Endothelial cell of umbilical vein (primary cell): ENCODE measurements at places on chromosomes 5 and 9. TPM values are rescaled to one million over a fixed set of nuclear protein-coding genes. Genes with fewer than 3 reads are reported as not detected.

DNA sequence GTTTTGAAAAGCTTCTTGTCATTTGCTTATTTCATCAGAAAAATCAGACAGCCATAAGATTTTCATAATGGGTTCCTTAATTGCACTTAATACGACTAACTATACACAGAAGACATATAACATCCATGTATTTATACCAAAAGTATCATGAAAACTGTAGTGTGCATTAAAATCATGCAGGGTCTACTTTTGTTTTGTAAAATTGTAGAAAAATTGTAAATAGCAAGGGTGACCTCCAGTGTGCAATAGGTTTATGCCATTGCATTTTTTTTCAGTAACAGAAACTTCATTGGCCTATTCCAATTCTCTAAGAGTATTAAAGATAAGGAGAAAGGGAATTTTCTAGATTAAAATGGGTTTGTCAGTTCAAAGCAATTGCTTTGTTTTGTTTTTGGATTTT is 307.6 kb downstream of the KIAA0825 start:
- DNase-seq: no peak

GRCh38 chr9:136377341-136378169 is 4.1 kb upstream of the CARD9 start:
- DNase-seq: no peak

DNA sequence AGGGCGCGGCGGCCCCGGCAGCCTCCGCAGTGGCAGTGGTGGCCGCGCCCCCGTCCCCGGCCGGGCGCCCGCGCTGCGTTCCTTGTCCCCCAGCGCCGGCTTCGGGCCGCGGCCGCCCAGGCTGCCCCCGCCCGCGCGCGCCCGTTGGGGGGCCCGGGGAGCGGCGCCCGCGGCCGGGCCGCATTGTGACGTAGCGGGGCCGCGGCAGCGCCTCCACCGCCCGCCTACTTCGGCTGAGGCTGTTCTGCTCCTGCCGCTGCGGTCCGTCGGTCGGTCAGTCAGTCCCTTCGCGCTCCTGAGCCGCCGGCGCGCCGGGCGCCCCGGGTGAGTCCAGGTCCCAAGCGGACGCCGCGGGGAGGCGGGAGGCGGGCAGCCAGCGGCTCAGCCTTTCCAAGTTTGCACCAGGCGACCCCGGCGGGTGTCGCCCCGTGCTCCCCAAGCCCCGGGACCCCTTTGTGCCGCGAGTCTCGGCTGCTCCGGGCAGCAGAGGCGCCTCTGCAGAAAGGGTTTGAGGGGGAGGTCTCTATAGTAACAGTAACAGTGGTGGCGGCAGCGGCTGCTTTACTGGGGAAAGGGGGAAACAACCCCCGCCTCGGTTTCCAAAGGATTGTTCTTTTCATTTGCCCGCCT is at the start of gene SNCAIP:
TSS of gene SNCAIP (plus strand) at position 277 of the 630 bp plus-strand sequence. CDS start 78,898 bp downstream, outside the sequence.
- DNase-seq: peak; percentile 58

DNA sequence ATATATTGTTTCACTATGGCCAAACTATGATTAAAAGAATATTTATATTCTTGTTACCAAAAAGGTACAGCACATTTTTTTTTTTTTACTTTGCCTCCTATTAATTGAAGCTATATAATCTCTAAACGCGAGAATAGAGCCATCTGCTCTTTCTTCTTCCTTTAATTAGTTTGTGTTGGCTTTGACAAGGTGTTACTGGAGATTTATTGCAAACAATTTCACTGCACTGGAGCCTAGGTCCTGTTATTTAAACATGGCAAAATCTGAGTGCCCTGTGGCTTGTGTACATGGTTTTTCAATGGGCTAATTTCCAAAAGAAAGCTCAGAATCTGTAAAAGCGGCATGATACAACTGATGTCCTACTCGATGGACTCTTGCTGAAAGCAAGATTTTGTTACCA is 40.8 kb upstream of the GABRG2 start:
- DNase-seq: no peak

GRCh38 chr9:95815133-95815532 is 60.4 kb upstream of the ERCC6L2 start:
- DNase-seq: no peak

DNA sequence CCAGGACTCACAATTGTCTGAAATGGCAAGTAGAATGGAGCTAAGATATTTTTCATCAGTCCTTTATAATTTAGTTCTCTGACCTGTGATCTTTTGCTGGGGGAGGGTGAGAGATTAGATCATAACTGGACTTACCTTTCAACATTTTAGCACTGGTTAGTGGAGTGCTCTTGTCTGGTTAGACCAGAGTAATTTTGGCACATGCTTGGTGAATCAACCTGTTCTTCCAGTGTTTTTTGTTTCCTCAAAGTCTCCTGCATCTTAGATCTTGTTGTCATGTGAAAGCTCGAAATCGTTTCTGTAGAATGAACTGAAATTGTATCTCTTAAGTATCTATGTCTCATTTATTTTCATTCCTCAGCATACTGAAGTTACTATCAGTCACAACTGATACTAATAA is 122.4 kb downstream of the TLE4 start:
- DNase-seq: no peak

GRCh38 chr9:99398241-99398640 is 176.2 kb downstream of the SEC61B start:
- DNase-seq: no peak

- no peak for DNase-seq
Measured at GRCh38 chr5:175343308-175343707, 100.7 kb downstream of the DRD1 start.

DNA sequence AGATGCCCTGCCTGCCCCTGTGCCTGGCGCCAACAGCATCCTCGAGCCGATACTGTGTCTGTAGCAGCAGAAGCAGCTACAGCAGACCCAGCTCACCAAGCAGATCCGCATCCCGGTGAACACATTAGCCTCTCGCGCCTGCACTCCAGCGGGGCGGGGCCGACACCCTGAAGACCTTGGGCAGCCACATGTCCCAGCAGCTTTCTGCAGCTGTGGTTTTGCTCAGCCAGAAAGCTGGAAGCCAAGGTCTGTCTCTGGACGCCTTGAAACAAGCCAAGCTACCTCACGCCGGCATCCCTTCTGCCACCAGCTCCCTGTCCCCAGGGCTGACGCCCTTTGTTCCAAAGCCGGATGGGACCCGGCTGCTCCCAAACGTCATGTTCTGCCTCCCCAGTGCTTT is 59.6 kb downstream of the ACTBL2 start:
- DNase-seq: no peak

- DNase-seq: no peak
Measured at GRCh38 chr5:144374637-144375036, 204.0 kb downstream of the KCTD16 start.

DNA sequence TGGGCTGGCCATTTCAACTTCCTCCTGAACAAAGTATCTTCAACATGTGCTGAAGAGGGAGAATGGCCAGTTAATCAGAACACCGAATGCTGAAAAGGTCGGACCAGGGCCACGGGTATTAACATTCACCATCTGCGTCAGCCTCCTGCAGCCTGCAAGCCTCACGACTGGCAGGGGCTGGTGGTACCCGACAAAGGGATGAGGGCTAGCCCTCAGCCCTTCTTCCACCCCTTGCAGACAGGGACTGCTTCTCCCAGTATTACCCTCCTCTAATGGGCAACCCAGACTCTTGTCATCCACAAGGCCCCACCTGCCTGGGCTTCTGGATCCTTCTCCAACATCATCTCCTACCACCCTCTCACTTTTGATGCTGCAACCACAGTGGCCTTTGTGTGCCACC is 246.6 kb downstream of the FSTL4 start:
- no peak for DNase-seq

DNA sequence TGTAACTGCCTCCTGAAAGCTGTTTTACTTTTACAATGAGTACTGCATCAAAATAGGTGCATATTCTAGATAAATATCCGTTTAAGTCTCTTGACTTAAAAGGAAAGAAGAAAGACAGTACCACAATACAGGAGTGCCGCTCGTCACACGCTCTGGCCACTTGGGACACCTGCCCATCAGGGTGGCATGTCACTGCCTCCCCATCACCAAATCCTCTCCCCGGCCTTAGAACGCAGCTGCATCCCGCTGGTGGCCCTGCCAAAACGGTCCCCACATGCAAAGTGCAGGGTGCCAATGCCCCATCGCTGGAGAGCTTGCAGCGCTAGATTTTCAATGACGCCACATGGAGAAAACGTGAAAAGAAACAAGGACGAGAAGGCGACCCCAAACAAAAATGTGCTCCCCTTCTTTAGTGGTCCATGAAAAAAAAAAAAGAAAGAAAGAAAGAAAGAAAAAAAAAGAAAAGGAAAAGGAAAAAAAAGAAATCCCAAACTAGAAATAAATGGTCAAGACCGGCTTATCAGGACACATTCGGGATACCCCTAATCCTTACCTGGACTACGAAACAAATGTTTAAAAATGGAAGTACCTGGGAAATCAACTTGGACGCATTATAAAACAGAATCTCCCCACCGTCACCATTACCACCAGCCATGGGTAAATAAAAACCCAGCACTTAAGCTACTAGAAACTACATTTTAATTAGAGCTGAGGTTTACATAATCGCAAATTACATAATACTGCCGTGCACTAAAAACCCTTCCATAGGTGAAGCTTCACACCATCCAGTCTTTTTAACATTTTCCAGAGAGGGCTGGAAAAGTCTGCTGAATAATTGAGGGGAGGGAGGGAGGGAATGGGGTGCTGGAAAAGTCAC is 1.0 kb downstream of the ANKH start:
- peak; percentile 19 for DNase-seq

DNA sequence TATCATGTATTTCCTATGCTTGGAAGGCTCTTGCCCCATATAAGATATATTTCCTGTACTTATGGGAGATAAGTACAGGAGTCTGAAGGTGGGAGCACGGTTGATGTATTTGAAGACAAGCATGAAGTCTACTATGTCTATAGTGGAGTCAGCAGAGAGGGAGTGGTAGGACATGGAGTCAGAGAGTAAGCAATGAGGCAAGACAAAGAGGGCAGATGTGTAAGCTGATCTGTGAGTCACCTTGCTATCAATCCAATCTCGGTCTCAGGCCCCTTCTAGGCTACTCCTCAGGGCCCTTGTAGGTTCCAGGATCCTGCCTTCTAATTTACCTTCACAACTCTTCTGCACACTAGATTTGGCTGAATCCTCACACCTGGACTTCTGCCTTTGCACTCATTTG is 105.5 kb downstream of the MACIR start:
- DNase-seq: no peak

DNA sequence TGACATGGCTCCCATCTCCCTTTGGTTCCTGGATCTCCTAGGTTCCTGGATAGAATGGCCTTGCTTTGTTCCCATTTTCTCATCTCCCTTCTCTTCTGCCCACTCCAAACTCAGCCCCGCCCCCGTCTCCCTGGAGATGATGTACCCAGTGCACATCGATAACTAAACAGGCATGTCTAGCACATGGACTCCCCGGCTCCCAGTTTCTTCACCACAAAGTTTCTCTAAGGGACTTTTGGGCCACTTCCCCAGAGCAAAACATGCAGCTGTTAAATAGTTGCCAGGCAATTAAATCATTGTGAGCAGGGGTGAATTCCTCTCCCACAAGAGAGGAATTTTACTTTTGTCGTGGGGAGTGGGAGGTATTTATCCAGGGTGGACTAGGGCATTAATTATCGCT is 259.0 kb downstream of the GADD45G start:
- DNase-seq: no peak

- DNase-seq: no peak
Measured at GRCh38 chr5:78046006-78046405, 248.5 kb downstream of the AP3B1 start.

DNA sequence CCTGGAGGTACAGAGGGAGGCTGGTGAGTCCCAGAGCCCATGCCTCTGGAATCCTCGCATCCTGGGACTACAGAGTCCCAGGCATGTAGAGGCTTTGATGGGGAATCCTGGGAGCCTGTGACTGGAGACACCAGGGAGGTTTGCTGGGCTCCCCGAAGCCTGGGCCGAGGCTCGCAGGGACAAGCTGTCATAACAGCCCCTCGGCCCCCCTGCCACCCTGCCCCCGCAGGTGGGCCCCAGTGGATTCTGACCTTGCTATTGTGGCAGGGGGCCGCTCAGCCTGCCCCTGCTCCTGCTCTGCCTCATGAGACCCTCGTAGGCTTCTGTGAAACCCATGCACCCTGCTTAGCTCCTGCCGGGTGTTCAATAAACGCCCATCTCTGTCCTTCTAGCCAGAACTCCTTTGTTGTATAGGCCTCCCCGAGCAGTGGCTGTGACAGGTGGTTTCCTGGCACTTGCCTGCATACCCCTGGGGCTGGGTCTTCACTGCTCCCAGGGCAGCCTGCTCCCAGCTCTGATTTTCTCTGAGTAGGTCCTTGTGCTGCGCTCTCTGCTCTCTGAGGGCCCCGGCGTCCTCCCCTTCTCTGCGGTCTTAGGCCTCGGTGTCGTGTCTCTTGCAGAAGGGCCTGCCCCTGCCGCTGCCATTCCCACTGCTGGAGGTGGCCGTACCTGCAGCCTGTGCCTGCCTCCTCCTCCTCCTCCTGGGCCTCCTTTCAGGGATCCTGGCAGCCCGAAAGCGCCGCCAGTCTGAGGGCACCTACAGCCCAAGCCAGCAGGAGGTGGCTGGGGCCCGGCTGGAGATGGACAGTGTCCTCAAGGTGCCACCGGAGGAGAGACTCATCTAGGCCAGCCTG is 20.4 kb downstream of the CRB2 start:
- no peak for DNase-seq

DNA sequence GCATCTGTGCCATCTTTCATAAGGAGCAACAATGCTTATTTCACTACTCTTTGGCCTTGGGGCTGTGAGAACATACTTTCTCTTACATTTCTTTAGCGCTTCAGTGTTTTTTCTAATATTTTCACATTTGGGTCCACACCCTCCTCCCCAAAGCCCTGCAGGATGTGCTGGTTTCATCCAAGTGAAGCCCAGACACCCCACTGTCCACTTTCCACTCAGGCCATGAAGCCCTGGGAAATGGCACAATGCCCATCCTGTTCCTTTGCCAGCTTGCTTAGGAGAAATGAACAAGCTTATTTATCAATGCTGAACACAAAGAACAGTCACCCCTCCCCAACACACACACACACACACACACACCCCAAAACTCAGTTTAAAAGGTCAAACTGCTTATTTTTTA is 17.3 kb upstream of the TMOD1 start:
- peak; percentile 57 for DNase-seq

DNA sequence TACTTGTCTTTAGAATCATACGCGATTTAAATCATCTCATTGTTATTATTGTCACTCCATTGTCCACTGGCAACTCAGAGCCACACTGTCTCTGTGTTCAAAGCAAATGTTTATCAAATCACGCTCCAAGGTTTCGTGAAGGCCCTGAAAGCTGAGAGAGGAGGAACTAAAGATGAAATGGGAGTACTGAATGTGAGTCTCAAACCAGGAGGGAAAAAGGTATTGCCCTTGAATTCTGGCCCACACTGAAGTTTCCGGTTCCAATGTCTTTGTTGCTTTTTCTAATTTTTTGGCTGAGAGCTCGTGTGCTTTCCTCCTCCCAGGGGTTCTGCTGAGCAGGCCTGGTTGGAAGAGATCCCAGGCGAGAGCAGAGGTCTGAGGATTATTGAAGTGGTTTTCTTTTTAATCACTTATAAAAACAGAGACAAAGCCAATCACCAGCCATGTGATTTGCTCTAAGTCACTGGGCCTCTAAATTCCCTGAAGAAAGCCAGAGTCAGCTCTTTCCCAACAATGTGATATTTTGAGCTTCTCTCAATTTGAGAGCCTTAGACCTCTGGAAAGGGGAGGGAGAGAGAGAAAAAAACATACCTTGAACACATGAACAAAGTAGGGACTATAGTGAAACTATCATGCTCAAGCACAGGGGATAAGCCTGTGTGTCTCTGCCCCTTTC is 420.8 kb upstream of the GRAMD2B start:
- DNase-seq: peak; percentile 84

- no peak for DNase-seq
Measured at GRCh38 chr5:167987490-167988280, 303.8 kb upstream of the WWC1 start.

Gene F2RL1
- 21.9 and 42.6 TPM in 2 replicates for total RNA-seq

Gene ARL10
- total RNA-seq: 16.5 and 20.7 TPM in 2 replicates

Gene EDIL3
- total RNA-seq: 28.8 and 41.2 TPM in 2 replicates

Gene CXCL14
- not detected in 2 replicates for total RNA-seq

Gene IL33
- total RNA-seq: 8.5 and 13.8 TPM in 2 replicates

Gene FOXD4L3
- not detected in 2 replicates for total RNA-seq

Gene HAVCR1
- total RNA-seq: not detected in 2 replicates
